SW 1271 (cell line): ENCODE measurements at places on chromosomes 7 and 10.

- no peak for DNase-seq
Measured at GRCh38 chr7:79304711-79305110, 148.8 kb downstream of the MAGI2 start.

- DNase-seq, result no peak
Measured at GRCh38 chr10:76667408-76668370, 969.9 kb downstream of the KCNMA1 start.

GRCh38 chr7:55939514-55940123, 12.1 kb upstream of the MRPS17 start:
- no peak for DNase-seq

DNA sequence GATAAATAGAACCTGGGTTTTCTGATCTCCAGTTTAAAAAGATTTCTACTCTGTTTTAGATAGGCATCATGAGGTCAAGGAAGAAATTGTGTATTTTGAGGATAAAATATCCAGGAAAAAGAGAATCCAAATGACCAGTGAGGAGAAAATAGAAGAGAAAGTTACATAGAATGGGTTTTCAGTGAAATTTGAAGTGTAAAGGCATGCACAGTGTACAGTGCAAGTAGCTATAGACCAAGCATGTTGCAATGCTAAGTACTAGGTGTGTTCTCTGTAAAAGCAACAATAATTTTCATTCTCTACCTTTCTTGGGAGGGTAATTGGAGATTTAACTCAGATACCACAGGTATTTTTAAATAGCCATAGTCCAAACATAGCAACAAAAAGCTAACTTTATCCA, 22.6 kb downstream of the CDK1 start:
- DNase-seq, result no peak

- no peak for DNase-seq
Measured at GRCh38 chr7:101231644-101232043, 6.0 kb downstream of the CLDN15 start.

GRCh38 chr7:113414401-113415035, 296.2 kb upstream of the SMIM30 start:
- DNase-seq, result no peak

DNA sequence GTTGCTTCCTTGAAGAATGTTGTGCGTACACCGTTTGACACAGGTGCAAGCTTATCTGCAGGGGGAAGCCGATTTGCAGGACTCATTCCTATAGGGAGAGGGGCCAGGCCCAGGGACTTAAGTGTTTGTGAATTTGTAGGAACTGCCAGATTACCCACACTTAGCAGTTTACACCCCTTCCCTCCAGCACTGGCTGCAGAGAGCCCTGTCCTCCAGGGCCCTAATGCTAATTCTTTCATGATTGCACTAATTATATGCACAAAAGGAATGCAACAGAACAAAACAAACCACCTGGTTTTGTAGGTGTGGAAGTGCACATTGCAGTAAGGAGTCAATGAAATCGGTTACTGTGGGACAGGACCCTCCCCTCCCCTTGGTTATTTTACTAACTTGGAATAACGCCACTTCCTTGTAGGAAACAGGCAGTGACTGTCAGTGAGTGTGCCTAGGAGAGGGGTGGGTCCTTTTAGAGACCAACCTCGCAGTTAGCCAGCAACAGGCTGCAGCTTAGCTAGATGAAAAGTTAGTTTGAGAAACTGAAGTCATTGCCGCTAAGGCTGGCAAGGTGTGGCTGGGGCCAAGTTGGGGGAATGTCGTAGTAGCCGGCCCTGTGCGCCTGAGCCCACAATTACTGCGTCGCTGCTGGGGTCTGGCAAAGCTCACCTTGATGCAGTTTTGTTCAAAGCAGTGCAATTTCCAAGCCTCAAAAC, 60.6 kb downstream of the CUX1 start:
- DNase-seq, result no peak

DNA sequence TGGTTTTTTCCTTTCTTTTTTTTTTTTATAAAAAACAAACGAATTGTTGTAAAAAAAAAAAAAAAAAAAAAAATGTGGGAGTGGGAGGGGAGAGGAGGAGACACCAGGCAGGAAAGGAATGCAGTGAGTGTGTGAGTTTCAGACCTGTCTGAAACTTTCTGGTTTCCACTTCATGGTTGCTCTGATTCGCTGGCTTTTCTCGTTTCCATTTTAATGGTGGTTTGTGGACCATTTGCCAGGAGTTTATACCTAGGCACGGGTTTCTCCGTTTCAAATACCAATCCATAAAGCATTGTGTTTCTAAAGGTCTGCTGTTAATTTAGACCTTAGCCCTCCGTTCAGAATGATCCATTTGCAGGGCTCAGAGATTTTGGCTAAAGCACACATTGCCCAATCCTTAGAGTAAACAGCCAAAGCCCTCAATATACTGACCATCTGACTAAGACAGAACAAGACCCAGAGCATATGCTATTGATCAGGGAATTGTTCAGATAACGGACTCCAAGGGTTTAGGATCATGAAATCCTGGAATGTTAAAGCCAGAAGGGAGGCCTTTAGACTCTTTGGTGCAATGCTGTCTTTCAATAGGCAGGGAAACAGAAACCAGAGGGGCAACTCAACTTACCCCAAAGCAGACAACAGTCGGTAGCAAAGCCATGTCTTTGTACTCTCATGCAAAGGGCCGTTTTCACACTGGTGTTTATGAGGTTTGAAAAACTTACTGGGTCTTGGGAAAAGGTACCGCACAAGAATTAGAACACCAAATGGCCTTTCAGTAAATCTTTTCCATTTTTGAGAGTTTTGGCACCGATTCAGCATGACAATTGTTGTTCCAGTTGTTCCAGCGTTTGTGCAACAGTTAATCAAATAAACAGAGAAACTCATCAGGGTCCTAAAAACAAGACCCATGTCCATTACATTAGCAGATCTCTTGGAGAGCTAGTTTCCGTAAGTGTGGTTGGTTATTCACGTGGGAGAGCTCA, 94.3 kb upstream of the AGBL3 start:
- no peak for DNase-seq

DNA sequence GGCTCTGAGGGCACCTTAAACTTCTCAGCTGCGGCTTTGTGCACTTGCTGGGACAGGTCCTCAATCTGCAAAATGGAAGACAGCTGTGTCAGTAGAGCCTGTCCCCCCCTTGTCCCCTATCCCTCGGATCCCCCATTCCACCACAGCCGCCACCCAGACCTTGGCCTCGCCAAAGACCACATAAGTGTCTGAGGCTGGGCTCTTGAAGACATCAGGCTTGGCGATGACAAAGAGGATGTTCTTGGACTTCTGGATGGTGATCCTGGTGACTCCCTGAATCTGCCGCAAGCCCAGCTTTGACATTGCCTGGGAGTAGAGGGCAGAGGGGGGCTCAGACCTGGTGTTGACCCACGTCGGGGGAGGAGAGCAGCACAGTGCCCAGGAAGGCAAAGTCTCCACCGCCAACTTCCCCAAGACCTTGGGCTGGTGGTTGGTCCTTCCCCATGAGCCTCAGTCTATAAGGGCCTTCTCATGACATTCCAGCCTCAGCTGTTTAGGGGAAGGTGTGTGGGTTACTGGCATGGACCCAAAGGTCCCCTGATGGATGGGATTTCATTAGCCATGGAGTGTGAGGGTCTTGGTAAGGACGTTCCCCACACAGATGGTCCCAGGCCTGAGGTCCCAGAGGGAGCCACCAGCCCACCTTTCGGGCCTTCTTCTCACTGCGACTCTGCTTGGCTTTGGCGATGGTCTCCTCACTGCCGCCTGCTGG, 7.7 kb downstream of the NACAD start:
- no peak for DNase-seq

- DNase-seq, result no peak
Measured at GRCh38 chr7:120919466-120919865, 31.1 kb upstream of the ING3 start.

- DNase-seq, result no peak
Measured at GRCh38 chr10:119495021-119495505, 47.5 kb downstream of the RGS10 start.

DNA sequence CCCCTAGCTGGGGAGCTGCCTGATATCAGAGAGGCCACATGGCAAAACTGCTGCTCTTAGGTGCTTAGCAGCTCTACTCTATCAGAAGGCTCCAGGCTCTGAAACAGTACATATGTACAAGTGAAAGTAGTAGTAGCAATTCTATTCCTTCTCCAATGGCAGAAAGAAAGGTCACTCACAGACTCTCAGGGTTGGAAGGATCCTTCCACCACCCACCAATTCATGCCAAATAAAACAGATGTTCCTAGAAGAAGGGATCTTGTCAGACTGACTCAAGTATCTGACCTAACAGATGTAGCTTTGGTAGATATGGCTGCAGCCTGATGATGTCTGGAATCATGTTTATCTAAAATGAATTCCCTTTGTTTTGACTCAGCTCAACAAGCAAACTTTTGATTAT, 8.0 kb upstream of the ALDH18A1 start:
- DNase-seq, result no peak

- DNase-seq, result no peak
Measured at GRCh38 chr7:50363327-50364060, 59.0 kb downstream of the IKZF1 start.

- no peak for DNase-seq
Measured at GRCh38 chr10:13867822-13868221, 281.1 kb downstream of the PRPF18 start.

DNA sequence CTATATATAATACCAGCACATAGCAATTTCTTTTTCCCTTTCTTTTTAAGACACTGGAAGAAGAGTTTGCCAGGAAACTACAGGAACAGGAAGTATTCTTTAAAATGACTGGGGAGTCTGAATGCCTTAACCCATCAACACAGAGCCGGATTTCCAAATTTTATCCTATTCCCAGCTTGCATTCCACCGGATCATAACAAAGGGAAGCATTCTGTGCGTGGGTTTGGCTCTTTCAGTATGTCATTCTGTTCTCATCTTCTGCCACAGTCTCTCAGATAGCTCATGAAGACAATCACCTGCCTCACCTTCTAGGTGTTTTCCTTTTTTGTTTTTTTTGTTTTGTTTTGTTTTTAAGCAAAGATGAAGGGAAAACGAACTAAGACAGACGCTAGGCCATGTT, 58.6 kb downstream of the SLK start:
- DNase-seq, result no peak

GRCh38 chr7:35551321-35552081, 143.4 kb downstream of the HERPUD2 start:
- no peak for DNase-seq

DNA sequence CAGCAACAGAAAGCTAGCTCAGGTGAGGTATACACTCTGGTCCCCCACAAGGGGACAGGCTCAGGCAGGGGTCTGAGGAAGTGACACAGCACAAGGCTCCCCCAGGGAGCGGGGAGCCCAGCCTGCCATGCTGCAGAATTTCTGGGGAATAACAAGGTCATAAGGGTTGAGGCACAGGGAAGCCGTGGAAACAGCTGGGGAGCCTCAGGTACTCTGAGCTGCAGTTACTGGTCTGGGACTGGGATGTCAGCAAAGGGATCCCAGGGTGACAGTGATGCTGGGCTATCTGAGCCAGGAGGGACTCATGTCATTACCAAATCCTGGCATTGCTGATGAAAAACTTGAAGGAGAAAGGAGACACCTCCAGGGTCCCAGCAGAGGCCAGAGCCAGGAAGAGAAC, 64.4 kb upstream of the NANOS1 start:
- no peak for DNase-seq

GRCh38 chr10:104332243-104333031, 5.8 kb downstream of the ITPRIP start:
- DNase-seq, result no peak

- DNase-seq, result no peak
Measured at GRCh38 chr7:43439631-43440401, 143.1 kb upstream of the STK17A start.

DNA sequence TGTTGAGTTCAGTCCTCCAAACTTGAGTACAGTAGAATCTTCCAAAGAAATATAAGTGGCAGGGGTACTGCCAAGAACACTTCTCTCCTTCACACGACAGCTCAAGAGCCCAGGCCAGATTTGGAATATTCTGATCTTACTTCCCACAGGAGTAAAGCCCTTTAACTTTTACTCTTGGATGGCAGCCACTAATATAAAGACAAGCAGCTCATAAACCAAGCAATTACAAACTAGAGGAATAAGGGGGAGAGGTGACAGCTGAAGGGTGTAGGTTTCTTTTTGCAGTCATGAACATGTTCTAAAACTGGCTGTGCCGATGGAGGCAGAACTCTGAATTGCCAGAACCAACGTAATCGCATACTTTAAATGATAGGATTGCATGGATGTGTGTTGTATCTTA, 74.8 kb downstream of the SVIL start:
- no peak for DNase-seq

GRCh38 chr10:50636618-50637579, 13.1 kb upstream of the SGMS1 start:
- DNase-seq, result no peak

- no peak for DNase-seq
Measured at GRCh38 chr10:60362461-60362860, 27.2 kb downstream of the ANK3 start.

DNA sequence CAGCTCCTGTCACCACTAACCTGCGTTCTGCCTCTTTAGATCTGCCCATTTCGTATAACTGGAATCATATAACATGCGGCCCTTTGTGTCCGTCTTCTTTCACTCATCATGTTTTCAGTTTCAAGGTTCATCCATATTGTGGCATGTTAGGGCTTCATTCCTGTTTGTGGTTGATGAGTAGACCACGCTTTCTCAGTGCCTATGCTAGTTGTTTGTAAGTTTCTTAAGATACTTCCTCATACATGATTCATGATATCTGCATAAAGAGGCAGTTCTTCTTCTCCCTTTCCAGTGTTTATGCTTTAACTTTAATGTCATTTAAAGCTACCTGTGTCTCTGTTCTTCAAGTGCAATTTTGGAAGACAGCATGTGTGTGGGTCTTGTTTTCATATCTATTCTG, 79.5 kb upstream of the FAM20C start:
- no peak for DNase-seq

DNA sequence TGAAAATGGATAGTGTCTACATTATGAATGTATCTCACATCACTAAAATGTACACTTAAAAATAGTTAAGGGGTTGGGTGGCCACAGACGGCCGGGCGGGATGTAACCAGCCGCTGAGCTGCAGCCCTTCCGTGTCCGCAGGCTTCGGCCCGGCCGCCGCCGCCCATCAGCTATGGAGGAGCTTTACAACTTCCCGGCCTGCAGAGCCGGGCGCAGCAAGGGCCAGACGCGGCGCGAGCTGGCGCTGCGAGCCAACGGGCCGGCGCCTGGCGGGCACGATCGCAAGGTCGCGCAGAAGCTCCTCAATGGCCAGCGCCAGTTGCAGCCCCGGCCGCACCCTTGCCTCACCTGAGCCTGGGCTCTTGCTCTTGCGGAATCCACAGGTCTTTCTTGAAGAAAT, 69.1 kb downstream of the KMT2C start:
- no peak for DNase-seq

DNA sequence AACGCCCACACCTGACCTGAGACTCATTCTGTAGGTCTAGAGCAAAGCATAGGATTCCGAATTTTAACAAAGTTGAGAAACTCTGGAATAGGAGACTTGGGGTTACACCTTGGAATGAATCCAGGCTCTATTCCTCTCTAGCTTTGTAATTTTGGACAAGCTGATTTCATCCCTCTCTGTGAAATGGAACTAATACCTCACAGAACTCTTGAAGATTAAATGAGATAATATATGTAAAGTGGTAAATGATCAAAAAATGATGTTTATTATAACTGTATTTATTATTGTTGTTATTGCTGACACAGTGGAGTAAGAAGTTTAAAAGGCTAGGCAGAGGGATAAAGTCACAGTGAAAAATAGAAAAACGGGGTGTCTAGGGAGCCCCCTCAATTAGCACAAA, 32.3 kb downstream of the CASP7 start:
- no peak for DNase-seq
